NCI-H2107 (cell line): ENCODE measurements at places on chromosomes 6 and 20.

- no peak for DNase-seq
Measured at GRCh38 chr6:119096721-119097565, 18.5 kb upstream of the FAM184A start.

GRCh38 chr20:1587781-1588532, 30.5 kb upstream of the SIRPD start:
- DNase-seq: no peak

- no peak for DNase-seq
Measured at GRCh38 chr6:120384671-120385070, 949.6 kb downstream of the TBC1D32 start.

GRCh38 chr6:108847738-108848115, 495 bp upstream of the ARMC2 start:
- no peak for DNase-seq

DNA sequence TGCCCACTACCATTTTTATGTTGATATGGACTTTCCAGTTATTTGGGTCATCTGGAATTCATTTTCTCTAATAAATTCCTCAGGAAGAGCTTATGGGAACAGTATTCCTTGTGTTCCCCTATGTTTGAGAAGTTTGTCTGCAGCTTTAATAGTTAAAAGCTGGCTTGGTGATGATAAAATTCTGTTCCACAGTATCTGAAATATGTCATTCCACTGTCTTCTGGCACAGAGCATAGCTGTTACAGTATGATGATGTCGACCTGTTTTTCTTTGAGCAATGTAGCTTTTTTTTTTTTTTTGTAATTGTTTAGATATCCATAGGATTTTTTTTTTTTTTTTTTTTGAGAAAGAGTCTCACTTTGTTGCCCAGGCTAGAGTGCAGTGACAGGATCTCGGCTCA, 43.2 kb downstream of the NCOA3 start:
- no peak for DNase-seq

DNA sequence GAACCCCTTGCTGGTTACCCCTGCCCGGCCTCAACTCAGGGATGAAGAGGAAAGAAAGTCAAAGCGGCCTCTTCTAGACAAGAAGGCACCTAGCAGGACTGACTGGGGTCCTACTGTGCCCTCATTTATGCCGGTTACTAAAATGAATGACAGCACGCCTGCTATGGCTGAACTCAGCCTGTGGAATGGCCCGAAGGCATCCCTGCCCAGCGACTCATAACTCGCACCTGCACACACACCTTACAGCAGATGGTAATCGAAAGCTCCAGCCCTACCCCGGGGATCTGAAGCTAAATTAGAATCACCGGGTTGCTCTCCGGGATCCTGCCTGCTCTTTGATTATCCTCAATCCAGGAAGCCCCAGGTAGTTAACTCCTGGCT, 747 bp upstream of the TXNDC5 start:
- DNase-seq: no peak

GRCh38 chr20:62238569-62239277, 402 bp downstream of the OSBPL2 start:
- no peak for DNase-seq

DNA sequence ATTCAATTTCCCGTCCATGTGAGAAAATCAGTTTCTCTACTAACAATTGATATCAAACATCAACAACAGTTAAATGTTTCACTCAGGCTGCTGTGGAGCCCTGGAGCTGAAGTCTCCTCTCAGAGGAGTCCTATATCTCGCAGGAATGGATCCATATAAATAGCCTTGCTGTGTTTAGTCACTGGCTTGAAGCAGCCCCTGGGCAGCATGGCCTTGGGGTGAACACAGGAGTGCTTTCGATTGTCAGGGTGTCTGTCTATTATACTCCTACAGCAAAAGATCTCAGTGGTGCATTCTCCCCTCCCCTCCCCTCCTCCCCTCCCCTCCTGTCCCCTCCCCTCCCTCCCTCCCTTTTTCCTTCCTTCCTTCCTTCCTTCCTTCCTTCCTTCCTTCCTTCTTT, 141.9 kb downstream of the CCDC170 start:
- DNase-seq: no peak
